ENCODE measurements at places on chromosomes 3 and 15.

GRCh38 chr15:62533687-62534086 lies 368.6 kb upstream of the C2CD4B start:
- no peak for DNase-seq

- no peak for DNase-seq
These were observed 148.6 kb downstream of the MEIS2 start for GRCh38 chr15:36951731-36952247.

GRCh38 chr15:56176996-56177395 lies 66.7 kb downstream of the RFX7 start:
- DNase-seq: no peak

DNA sequence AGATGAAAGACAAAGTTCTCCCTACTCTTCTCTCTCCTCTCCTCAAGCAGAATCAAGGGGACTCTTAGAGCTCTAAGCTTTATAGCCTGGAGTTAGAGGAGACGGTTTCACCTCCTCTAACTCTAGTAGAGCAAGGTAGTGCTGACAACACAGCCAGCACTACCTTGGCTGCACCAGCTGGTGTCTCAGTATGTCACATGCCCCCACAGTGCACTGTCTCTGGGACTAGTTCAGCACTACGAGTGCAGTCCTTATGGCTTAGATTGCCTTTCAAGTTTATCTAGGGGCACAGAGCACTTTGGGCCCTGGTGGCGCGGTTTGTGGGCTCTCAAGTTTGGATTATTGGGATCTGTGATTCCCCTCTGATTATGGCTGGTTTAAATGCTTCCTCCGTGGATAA lies 614.1 kb upstream of the NECTIN3 start:
- no peak for DNase-seq

- DNase-seq: no peak
These were observed 60.8 kb downstream of the TM4SF4 start for GRCh38 chr3:149535333-149535685.

DNA sequence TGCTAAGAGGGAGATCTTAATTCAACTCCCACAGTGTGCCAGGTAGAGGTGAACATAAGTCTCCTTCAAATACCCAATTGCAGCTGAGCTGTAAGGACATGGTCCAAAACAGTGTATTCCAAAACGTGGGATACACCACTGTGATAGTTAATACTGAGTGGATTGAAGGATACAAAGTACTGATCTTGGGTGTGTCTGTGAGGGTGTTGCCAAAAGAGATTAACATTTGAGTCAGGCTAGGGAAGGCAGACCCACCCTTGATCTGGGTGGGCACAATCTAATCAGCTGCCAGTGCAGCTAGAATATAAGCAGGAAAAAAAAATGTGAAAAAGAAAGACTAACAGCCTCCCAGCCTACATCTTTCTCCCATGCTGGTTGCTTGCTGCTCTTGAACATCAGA lies 45.1 kb upstream of the PHLDB2 start:
- no peak for DNase-seq

DNA sequence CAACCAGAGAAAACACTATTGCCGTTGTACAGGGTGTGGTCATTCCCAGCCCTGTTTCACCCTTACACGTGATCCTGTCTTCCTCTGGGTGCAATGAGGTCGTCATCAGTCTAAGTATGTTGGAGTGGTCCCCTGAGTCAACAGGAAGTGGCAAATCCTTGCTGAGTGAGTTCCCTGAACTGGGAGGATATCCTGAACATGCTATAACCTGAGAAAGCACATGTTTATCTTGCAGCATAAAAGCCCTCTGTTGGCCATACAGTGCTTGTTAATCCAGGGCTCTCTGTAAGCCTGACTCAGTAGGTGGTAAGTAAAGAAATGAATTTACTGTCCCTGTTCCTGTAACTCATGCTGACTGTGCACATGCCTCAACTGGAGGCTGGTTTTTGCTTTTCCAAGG lies 477.8 kb upstream of the RGMA start:
- no peak for DNase-seq

GRCh38 chr3:152087153-152087552 lies 181.6 kb upstream of the MBNL1 start:
- no peak for DNase-seq

- DNase-seq: no peak
These were observed 56.9 kb upstream of the FLNB start for GRCh38 chr3:57951066-57951882.

DNA sequence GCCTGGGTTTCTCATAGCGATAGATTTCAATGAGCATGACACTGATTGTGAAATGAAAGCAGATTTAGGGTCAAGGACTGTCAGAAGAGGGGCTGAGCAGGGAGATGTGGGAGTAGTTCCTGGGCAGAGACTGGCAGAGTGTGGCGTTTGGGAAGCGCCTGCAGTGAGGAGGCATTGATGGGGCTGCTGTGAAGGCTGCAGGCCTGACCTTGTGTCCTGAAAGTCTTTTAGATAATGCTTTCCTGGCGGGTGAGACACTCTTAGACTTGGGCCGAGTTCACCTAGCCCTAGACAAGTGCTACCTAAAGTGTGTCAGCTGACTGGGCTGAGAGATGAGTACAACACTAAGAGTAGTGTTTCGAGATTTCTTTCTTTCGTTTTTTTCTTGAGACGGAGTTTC lies 20.7 kb downstream of the USP13 start:
- no peak for DNase-seq

DNA sequence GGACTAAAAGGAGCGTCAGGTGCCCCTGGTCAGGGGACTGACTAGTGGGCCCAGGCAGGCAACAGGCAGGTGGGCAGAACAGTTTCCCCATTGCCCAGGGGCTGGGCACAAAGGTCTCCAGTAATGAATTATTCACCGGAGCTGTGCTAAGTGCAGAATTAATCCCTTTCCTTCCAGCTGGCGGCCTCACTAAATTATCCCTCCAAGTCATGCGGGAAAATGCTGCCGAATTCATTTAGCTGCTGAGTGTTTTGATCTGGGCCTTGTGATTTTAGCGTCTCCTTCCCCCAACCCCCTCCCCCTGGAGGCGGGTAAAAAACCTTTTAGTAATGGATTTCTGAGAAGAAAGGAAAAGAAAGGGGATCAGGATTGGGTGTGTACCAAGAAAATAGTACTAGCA lies 47.2 kb downstream of the CCDC33 start:
- DNase-seq: no peak

- no peak for DNase-seq
These were observed 17.0 kb upstream of the TM6SF1 start for GRCh38 chr15:83090465-83090864.

- no peak for DNase-seq
These were observed 268.7 kb downstream of the TBC1D5 start for GRCh38 chr3:17473761-17474160.

- DNase-seq: no peak
These were observed 2.2 kb upstream of the ALPK3 start for GRCh38 chr15:84814916-84815315.

- DNase-seq: no peak
These were observed 21.5 kb downstream of the SPRED1 start for GRCh38 chr15:38274135-38274534.

Data from stimulated activated CD8-positive, alpha-beta memory T cell treated with anti-CD3 and anti-CD28 coated beads, Interleukin-7, amount 100 ng/mL, for 1 hour (primary cell).